Stimulated activated CD4-positive, alpha-beta T cell treated with anti-CD3 and anti-CD28 coated beads, Interleukin-4, amount 100 ng/mL, for 48 hours (primary cell): ENCODE measurements at places on chromosomes 4 and X.

GRCh38 chr4:118322831-118323502 is 29.8 kb downstream of the PRSS12 start:
- DNase-seq, result no peak

GRCh38 chrX:115226929-115227328 is 7.0 kb downstream of the LRCH2 start:
- DNase-seq, result no peak

- DNase-seq, result no peak
Measured at GRCh38 chr4:99966692-99967091, 16.6 kb upstream of the H2AZ1 start.

- DNase-seq, result no peak
Measured at GRCh38 chr4:150973626-150974251, 41.3 kb downstream of the LRBA start.

- no peak for DNase-seq
Measured at GRCh38 chr4:102733084-102733483, 27.7 kb downstream of the MANBA start.

DNA sequence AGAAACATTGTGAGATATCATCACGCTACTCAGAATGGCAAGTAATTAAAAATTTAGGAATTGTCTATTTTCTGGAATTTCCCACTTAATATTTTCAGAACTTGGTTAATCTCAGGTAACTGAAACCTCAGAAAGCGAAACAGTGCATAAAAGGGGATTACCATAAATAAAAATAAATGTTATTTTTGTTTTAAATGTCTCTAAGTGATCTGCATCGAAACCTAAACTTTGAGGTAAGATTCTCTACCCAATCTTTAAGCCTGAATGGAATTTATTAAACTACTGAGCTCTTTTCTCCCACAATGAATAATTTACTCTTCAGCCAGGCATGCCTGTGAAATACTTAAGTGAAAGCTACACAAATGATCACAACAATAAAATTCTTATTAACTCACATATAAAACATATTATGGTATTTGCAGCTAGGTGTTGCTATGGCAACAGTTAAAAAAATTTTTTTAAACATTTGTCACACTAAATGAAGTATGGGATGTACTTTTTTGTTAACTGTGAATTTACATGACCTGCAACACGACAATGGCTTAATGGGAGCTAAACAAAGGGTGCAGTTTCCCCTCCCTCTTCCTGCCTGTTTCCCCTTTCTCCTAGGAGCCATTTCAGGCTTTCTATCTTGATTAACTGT is 220.2 kb upstream of the PRPS2 start:
- DNase-seq, result no peak

DNA sequence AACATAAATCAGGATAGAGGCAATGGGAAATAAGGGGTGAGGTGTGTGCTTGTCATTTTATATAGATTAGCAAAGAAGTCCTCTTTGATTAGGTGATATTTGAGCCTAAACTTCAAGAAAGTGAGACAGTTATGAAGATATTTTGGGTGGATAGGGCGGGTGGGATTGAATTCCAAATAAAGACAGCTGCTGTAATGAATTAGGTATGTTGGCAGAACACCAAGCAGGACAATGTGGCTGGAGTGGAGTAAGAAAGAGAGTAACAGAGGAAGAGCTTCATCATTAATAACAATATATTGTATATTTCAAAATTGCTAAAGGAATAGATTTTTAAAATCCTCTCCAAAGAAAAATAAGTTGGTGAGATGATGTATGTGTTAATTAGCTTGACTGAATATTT is 91.0 kb upstream of the CENPE start:
- no peak for DNase-seq

GRCh38 chr4:16443504-16444088 is 217.3 kb upstream of the TAPT1 start:
- no peak for DNase-seq
